AG04449 (cell line): ENCODE measurements at places on chromosomes 11 and 22.

DNA sequence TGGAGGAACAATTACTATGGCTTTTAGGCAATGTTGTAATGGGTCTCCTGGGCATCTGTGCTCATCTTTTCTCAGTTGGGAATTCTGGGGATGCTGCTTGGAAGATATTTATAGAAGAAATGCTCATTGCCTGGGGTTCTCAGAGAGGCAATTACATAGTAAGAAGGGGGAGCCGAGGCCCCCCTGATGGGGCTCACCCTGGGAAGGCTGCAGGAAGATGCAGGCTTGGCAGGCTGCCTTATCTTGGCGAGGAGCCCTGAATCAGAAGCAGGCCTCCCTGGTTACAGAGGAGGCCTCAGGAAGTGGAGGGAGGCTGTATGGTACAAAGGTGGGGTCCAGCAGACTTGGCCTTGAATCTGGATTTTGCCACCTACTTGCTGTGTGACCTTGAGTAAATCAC lies 60.6 kb upstream of the CRYBB3 start:
- DNase-seq, result no peak

GRCh38 chr22:29300807-29301601 lies 5.4 kb upstream of the GAS2L1 start:
- DNase-seq, result no peak

DNA sequence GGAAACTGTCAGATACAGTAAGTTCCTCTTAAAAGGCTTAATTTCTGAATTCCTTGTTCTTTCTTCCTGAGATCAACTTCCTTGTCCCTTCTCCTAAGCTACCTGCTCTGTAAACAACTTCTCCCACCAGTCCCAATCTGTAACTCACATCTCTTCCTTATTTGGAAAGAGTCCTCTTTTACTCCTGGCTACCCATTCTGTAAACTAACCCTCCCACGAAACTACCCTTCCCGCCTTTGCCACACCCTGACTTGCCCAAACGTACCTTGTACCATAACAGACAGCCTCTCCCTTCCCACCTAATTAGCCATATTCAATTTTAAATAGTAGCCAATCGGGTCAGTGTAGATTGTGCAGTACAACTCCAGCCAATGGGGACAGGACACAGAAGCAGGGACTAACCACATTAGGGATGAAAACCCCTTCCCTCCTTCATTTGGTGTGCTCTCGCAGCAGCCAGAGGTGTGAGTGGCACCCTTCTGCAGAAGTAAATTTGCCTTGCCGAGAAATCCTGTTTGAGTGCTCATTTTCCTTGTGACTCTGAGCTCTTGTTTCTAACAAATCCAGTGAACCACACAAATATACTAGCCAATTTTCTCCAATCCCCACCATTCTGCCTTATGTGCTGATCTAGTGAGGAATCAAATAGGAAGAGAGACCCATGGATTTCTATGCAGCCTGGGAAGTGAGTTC lies 49.5 kb downstream of the ZNF280B start:
- no peak for DNase-seq

- no peak for DNase-seq
Measured at GRCh38 chr11:83151274-83151977, 5.5 kb upstream of the PCF11 start.

GRCh38 chr11:85590848-85591483 lies 36.2 kb downstream of the DLG2 start:
- DNase-seq, result no peak

- DNase-seq, result no peak
Measured at GRCh38 chr22:20469110-20469868, 26.3 kb downstream of the KLHL22 start.

DNA sequence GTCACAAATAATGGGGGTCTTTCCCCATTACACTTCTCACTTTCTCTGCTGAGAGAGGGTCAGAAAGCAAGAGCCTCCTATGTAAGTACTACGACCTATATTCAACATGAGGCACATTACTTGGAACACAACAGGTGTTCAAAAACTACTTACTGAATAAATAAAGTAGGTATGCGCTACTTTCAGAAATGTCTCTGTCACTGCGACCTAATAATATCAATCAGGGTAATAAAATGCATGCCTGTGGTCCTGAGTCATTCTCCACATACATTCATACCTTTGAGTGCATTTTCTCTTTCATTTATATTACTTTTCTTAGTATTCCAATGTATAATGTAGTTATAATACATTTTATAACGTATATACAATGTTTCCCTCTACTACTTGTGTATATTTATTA lies 838.9 kb downstream of the DLG2 start:
- no peak for DNase-seq

DNA sequence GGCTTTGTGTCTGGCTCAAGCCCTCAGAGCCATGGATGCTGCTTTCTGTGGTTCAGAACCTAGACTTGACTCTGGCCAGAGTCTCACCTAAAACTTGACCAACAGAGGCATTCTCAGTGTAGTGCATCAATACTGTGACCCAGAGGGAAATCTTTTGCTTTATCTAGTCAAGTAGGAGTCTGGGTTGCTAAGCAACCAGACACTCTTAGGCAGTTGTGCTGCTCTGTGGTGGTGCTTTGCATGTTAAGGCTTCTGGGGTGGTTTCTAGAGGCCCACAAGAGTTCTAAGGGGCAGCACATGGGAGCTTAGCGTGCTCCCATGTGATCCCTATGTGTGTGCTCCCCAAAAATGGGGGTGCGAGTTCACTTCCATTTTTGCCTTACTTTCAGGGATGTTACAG lies 224.6 kb upstream of the PLET1 start:
- DNase-seq, result no peak

- DNase-seq, result no peak
Measured at GRCh38 chr11:46391578-46392420, at the start of gene CHRM4. Gene CHRM4, minus strand, starts transcription at chr11:46391776. Its CDS starts 5,219 bp downstream, at chr11:46386557.

- DNase-seq, result no peak
Measured at GRCh38 chr11:44970293-44970692, 19.6 kb upstream of the TP53I11 start.

DNA sequence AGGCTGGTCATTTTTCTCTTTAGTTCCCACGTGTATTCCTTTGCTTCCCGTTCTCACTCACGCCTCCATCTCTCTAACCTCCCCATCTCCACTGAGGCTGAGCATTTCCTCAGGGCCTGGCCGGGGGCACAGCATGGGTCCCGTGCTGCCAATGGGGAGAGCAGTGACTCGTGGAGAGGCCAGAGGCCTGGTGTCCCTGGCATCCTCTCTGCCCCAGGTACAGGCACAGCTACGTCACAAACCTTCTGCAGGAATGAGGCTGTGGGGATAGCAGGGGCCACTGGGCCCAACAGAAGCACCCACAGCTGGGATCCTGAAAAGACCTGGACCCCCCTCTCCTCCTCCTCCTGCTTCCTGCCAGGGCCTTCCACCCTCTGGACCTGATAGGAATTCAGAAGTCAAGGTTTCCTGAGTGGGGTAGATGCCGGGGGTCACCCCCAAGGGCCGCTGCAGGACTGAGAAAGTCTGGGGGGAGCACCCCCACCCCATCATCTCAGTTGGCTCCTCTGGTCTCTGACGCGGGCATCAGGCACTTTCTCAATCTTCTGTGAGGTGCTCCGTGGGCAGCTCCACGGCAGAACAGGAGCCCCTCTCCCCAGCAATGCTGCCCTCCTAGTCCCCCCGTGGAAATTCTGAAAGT lies 11.8 kb downstream of the PNPLA5 start:
- no peak for DNase-seq

- DNase-seq, result no peak
Measured at GRCh38 chr11:125071846-125072217, 8.7 kb downstream of the SLC37A2 start.

- DNase-seq, result no peak
Measured at GRCh38 chr11:128412847-128413791, 174.2 kb downstream of the ETS1 start.

DNA sequence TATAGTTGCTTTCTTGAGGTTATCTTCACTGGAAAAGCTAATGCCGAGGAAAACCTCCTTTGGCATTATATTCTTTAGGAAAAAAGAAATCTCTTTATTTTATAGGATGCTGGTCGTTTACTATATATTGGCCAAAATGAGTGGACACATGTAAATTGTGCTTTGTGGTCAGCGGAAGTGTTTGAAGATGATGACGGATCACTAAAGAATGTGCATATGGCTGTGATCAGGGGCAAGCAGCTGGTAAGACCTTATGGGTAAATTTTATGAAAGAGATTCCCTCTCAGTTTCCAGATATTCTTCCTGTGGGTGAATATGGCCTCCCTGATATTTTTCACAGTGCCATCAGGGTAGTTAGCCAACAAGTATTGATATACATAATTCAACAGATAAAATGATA lies 29.4 kb upstream of the TTC36 start:
- peak; percentile 4 for DNase-seq

DNA sequence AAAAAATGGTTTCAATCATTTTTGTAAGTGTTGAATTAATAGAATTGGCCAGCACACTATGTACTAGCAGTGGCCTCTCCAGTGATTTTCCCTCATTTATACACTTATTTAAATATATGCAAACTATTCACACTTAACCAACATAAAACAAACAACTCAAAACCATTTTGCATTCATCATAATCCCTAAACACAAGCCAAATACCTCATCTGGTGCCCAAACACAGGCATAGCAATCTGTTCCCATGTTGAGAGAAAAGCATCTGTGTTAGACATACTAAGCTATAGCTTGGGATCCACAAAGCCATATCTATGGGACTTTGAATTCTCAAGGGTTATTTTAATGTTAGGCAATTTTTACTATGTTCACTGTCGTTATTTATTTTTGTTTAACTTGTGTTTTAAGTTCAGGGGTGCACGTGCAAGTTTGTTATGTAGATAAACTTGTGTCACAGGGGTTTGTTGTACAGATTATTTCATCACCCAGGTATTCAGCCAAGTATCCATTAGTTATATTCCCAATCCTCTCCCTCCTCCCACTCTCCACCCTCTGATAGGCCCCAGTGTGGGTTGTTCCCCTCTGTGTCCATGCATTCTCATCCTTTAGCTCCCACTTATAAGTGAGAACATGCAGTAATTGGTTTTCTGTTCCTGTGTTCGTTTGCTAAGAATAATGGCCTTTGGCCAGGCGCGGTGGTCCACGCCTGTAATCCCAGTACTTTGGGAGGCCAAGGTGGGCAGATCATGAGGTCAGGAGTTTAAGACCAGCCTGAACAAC lies 31.0 kb upstream of the RCN1 start:
- DNase-seq, result no peak

- DNase-seq, result no peak
Measured at GRCh38 chr22:21762712-21763581, 27.4 kb upstream of the YPEL1 start.

- DNase-seq, result no peak
Measured at GRCh38 chr22:33129621-33130020, 71.4 kb upstream of the SYN3 start.

DNA sequence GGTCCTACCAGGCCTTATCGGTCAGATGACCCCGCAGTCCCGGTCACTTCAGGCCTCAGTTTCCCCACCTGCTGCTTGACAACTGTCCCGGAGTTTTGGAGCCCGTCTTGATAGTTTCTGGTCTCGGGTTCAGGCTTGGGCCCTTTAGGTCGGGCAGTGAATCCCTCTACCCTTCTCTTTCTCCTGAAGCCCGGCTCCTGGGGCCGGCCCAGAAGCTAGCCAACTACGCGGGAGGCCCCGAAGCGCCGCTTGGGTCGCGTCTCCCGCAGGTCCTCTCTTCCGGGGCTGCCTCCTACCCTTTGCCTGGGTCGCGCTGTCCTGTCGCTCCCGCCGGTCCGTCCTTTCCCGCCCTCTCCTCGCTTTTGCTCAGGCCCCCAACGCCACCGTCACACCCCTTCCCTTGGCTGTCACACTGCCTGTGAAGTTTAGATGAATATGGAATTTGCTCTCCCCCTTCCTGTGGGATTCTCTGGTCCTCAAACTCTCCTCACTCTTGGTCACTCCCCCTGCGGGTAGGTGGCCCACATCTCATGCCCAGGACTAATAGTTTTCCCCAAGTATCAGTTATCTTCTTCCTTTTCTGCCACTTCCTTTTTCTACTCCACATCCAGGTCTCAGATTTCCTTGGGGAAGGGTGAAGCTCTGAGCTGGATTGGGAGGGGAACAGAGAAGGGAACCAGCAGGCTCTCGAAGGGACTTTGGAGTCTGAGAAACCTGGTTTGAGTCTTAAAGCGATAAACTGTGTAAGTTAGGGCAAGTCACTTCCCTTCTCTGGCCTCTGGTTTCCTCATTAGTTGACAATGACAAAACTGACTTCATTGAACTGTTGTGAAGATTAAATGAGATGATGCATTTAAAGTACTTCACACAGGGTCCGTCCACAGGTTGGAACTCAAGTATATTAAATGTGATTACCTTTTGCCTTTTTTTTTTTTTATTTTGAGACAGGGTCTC lies 790 bp downstream of the RAB1B start:
- DNase-seq, result no peak

DNA sequence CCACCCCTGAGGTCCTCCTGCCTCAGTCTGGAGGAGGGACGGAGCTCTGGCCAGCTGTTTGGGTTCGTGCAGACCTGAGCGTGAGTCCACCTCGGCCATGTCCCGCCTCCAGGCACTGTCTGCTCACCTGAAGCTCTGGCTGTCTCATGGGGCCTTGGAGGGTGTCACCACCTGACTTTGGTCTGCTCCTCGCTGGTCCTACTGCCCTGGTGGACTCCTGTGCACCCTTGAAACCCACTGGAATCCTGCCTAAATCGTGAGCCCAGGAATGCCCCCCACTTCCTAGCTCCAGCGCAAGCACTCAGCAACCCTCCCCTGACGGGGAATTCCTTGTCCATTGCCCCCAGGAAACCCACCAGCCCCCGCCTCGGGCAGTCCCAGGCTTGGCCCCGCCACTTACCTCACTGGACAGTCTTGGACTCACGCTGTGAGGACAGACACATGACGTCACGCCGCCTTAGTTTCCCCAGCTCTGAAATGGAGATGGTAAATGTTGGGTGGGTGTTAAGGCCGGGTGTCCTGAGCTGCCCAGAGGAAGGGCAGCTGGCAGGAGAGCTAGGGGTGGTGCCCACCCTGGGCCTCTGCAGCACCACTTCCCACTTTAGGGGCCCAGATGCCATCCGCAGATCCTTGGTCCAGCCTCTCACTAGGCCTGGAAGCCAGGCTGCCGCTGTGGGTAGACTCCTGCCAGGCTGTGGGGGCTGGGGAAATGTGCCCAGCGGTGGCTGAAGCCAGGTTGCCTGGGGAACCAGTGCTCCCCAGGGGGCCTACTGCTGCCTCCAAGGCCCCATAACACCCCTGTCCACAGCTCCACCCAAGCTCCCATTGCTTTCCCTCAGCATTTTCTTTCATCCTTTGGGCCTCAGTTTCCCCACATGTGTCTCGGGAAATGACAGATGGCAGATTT lies 18.2 kb upstream of the TBX1 start:
- no peak for DNase-seq

DNA sequence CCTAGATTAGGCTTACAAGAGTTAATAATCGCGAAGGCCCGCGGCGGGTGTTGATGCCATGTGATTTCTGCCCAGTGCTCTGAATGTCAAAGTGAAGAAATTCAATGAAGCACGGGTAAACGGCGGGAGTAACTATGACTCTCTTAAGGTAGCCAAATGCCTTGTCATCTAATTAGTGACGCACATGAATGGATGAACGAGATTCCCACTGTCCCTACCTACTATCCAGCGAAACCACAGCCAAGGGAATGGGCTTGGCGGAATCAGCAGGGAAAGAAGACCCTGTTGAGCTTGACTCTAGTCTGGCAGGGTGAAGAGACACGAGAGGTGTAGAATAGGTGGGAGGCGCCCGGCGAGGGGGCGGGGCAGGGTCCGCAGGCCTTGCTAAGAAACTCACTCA lies 65.5 kb downstream of the AAMDC start:
- DNase-seq, result no peak

GRCh38 chr11:86370171-86370570 lies 4.5 kb upstream of the CCDC81 start:
- no peak for DNase-seq

- DNase-seq, result no peak
Measured at GRCh38 chr11:69918938-69919650, 99.9 kb upstream of the FGF3 start.
